ENCODE measurements at places on chromosomes 3 and 15.
A peak's percentile ranks its signal among the peaks of the same experiment; 100 is the strongest.

DNA sequence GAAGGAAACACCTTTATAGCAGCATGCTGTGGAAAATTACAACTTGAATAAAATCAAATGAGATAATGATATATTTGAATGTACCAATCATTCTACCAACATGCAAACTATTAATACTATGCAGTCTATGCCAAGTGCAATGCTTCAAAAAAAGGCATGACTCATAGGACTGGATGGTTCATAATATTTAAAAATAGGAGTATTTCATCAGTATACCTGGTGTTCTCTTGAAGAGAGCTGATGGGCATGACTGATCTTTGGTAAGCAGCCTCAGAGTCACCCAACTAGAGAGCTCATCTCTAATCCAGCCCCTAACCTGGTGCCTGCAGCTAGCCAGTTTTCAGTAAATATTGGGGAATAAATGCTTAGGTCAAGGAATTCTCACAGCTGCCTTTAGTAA, 434.7 kb upstream of the ARRDC4 start:
- DNase-seq = no peak

DNA sequence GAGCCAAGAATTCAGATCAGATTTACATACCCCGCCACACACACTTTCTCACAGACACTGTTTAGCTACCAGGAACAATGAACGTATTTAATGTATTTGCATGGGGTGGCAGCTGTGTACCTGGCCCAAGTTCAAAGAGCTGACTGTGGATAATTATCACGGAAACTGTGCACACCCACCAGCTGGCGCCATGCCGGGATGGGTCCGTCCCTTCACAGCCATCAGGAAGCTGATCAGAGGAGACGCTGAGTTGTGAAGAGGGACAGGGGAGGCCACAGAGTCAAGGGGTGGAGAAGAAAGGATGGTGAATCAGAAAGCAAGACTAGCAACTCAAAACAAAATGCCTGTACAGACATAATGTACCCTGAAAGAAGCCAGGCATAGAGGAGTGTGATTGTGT, 13.1 kb upstream of the PLA2G4D start:
- peak; percentile 12 for DNase-seq

GRCh38 chr3:127483902-127484591, 106.5 kb downstream of the TPRA1 start:
- no peak for DNase-seq

DNA sequence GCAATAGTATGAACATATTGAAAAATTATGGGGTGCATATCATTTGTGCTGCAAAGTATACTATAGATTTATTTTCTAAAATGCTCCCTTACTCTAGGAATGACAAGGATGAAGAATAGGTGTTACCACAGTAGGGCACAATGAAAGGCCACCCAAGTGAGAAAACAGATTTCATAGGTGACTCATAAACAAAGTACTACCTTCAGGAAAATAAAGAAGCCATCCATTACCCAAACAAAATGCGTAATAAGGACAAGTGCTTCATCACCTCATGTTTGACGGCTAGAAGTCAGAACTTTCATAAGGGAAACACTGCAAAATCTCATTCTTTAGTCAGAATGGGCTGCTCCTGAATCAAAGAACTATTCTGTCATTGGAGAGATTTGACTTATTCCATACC, 116.6 kb downstream of the MFSD1 start:
- no peak for DNase-seq

DNA sequence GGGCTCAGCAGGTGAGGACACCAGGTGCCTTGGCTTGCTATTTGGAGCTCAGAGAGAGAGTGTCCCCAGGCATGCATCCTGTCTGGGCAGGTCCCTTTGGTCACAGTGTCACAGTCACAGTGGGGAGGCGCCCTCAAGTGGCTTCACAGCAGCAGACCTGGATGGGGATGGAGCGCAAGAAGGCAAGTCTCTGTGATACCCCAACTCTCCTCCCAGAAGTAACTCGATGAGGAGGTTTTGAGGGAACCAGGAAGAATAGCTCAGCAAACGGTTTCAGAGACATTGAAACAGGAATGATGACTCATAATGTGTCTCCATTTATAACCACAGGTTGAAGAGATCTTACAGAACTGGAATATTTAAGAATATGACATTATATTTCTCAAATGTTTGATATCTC, 66.5 kb upstream of the SH3GL3 start:
- DNase-seq = no peak

DNA sequence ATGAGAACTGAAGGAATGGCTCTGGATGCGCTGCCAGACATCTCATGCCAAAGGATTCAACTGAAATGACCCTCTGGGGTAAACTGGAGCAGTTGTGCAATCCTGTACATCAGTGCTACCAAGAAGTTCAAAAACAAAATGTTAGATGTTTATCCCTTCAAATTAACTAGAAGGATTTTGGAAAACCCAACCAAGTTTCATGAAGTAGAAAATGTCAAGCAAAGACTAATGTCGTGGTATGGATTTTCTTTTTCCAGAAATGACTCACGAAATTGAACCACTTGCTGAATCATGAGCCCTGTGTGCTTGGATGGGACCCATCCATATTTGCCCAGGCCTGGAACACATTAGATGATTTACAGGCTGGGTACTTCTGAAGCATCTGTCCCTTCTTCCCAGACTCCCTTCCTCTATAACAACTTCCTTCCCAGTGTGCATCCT, 101.6 kb downstream of the LRTM1 start:
- no peak for DNase-seq

GRCh38 chr3:59052803-59053411, 3.1 kb upstream of the CFAP20DC start:
- DNase-seq = no peak

- no peak for DNase-seq
These were observed 94.1 kb upstream of the ATP2B2 start for GRCh38 chr3:10599444-10599843.

GRCh38 chr3:11291808-11292207, 19.6 kb downstream of the ATG7 start:
- DNase-seq = no peak

DNA sequence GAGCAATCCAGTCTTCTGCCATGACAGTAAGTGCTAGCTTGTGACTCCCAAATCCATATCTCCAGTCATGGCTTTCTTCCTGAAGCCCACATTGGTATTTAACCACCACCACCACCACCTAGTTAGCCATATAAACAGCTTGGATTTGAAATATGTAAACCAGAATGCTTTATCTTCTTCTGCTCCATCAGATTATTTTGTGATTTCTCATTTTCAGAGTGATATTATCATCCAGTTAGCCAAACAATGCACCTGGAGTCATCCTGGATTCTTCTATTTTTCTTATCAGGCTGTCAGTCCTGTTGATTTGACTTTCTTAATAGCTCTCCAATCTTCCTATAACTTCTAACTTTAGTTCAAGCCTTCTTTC, 124.3 kb upstream of the PTX3 start:
- DNase-seq = no peak

DNA sequence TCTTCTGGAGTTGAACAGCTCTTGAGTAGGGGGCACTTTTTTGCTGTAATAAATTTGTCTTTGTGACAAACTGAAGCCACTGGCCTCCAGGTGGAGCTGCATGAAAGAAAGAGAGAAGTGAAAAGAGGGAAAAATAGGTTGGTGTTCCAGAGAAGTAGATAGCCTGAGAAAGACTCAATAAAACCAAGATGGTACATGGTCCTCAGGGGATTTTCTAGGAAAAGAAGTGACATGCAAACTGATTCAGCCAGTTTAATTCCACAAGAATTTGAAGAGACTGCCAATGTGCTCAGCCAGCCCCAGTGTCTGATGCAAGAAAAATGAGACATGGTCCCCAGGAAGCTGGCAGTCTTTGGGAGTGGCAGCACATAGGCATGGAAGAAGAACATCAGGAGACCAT, 152.7 kb downstream of the CD47 start:
- DNase-seq = no peak

DNA sequence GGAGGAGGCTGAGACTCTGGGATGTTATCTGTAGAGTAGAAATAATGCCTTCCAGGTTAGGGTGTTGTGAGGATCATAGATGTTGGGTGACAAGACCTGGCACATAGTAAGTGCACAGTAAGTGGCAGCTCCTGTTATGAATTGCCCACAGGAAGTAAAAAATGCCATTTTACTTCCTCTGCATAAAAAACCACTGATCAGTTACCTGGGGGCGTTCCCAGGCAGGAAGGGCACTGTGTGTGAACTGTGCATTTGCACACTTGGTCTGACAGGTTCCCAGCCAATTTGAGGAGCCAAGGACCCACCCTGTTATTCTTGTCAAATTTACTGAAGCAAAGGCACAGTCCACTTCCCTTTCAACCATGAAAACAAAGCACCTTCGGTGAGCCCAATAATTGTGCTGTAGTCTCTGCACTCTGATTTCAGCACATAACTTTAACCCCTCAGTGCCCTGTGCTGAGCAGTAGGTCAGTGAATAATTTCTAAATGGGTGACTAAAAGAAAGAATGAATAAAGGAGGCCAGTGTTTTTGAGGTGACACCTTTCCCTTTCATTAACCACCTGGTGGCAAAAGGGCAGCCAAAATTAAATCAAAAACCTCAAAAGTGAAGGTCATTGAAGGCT, 85.8 kb upstream of the ARHGEF3 start:
- no peak for DNase-seq

DNA sequence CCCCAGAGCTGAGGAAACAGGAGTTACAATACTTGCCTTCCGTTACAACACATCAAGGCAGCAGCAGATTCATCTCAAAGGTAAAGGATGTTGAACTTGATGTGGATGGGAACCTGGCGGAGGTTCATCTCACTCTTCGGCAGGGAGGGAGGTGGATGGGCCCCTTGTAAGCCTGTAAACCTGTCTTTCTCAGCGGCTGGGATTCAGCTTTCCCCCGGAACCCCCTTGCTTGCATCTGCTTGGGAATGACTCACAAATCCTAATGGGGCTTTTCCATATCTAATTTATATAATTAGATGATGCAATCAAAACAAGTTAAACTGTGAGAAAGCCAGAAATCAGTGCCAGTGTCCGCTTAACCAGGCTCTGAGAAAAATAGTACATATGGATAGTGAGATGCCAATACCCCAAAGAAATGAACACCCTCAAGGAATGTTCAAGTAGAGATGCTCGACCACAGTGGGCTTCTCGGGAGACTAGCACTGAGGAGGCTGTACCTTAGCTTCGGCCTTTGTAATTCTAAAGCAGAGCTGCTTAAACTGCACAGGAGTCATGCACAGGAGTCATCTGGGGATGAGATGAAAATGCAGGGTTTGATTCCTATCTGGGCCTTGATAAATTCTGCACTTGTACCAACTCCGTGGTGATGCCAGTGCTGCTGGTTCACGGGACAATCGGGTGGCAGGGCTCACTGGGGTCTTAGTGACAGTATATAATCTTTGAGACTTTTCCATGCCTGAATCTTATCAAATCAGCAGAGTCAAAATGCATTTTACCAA, 2.2 kb upstream of the FAM240A start:
- DNase-seq = no peak

- DNase-seq = no peak
These were observed 103.7 kb downstream of the LRRK1 start for GRCh38 chr15:101022876-101023275.

- no peak for DNase-seq
These were observed 114.6 kb upstream of the C15orf61 start for GRCh38 chr15:67406257-67406861.

- peak; percentile 12 for DNase-seq
These were observed 50.8 kb downstream of the RFTN1 start for GRCh38 chr3:16462679-16463078.

DNA sequence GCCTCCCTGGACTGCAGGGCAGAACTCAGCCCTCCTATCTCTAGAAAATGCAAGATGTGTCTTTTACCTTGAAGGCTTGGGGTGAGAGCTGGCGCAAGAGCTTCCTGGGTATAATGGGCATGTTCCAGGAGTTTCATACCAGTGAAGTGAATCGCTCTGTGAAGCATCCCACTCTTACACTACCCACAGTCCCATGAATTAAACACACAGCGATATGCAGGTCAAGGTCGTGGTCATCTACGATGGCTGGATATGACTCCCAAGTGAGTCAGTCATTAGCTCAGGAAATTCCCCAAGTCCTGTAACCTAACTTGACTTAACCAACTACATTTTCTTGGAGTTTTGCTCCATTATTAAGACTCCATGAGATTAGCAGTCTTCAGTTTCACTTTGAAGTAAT, 439.7 kb downstream of the NTRK3 start:
- DNase-seq = no peak

DNA sequence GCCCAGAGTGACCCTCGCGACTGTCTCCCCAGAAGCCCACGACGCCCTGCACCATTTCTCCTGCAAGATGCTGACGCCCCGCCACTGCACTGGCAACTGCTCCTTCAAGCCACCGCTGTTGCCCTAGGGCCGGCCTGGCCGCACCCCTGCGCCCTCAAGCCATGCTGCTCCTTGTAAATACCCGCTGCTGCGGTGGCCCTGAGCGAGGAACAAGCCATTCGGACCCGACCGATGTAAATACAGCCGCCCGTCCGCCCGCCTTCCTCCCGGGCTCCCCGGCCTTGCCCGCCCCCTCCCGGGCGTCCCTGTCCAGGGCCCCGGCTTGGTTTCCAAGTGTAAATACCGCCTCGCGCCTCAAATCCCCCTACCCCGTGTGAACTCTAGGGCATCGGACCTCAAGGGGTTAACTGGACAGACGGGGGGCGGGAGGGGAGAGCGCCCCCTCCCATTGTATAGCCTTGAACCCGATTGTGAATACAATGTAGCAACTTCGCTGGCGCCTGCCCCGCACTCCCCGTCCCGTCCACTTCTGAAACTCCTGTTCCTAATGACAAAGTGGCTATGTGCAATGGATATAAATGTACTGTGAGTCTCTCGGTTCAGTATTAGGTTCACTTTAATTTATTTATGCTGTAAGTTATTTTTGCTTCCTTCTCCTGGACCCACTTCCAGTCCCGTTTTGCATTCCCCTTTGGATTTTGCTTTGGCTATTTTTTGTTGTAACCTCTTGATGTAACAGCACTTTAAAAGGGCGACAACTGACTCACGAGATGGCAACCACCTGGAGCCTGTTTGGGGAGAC, 5.9 kb downstream of the RNU6-1 start:
- DNase-seq = no peak

DNA sequence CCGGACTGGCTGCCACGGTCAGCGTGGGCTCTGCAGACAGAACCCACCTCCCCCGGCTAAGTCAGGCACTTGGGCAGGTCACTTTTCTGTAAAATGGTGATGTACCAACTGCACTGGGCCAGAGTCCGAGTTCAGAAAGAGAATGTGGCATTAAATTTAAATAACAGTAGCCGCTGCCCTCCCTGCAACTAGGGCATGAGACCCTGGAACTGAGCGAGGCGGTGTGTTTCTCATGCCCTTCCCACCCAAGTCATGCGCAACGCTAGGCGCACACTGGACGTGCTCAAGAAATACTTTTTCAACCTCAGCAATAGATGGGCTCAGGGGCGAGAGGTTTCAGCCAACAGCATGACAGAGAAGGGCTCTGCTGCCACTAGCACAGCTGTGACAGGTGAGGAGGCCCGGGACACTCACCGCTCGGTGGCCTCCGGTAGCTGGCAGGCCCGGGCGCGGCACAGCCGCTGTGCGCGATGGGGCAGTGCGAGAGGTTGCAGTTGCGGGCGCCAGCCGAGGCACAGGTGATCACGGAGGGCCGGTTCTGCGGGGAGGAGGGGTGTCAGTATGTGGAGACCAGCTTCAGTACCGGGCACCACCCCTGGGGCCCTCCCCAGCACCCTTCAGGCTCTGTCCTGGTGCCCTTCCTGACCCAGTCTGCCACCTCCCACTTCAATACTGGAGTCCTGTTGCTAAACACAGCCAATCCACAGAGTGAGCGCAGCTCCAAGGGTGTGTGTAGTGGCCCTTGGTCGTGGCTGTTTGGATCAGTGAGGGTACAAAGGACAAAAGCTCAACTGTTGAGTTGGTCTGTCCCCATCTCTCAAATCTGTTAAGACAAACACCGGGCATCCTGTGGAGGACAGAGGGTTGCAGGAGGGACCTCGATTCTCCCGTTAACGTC, 84.5 kb downstream of the VGLL4 start:
- DNase-seq = no peak
